ENCODE measurements at places on chromosomes 5 and 9. TPM values are rescaled to one million over a fixed set of nuclear protein-coding genes. Genes with fewer than 3 reads are reported as not detected.

The SLC6A18 gene
- polyA plus RNA-seq = not detected

The BHMT gene
- polyA plus RNA-seq = 0.42 TPM

The C7 gene
- polyA plus RNA-seq = 64.0 TPM

The TMC1 gene
- polyA plus RNA-seq = not detected

The LRRC26 gene
- 1.4 TPM for polyA plus RNA-seq

The CER1 gene
- polyA plus RNA-seq = not detected

The SUSD1 gene
- 6.2 TPM for polyA plus RNA-seq

The MLLT3 gene
- 51.5 TPM for polyA plus RNA-seq

The GOLGA1 gene
- 15.0 TPM for polyA plus RNA-seq

The TYRP1 gene
- 0.59 TPM for polyA plus RNA-seq

The FAM153A gene
- polyA plus RNA-seq = 12.2 TPM

The SLC45A2 gene
- polyA plus RNA-seq = not detected

The ZNF354B gene
- 11.4 TPM for polyA plus RNA-seq
